ENCODE measurements at places on chromosomes 12 and 14.

- DNase-seq = no peak
Measured at GRCh38 chr12:40499856-40500255, 192.4 kb upstream of the CNTN1 start.

- no peak for DNase-seq
Measured at GRCh38 chr14:89165189-89166181, 251.5 kb downstream of the FOXN3 start.

DNA sequence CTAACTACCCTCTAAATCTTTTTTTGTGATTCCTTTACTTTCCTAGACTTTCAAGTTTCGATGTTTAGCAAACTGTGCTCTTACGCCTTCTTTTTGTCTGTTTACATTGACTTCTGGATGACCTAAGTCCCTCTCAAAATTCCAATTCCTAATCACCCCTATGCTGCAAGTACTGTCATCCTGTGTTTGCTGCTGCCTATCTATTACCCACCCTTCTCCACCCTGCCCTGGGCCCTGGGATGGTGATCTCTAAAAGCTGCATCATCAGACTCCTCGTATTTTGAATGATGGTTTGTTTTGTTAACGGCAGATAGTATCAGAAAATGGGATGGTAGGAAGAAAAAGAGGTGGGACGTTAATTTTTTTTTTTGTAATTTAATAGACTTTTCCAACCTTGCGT lies 272.1 kb downstream of the DIO2 start:
- DNase-seq = no peak

GRCh38 chr14:99606359-99606758 lies 2.4 kb upstream of the CCDC85C start:
- no peak for DNase-seq

DNA sequence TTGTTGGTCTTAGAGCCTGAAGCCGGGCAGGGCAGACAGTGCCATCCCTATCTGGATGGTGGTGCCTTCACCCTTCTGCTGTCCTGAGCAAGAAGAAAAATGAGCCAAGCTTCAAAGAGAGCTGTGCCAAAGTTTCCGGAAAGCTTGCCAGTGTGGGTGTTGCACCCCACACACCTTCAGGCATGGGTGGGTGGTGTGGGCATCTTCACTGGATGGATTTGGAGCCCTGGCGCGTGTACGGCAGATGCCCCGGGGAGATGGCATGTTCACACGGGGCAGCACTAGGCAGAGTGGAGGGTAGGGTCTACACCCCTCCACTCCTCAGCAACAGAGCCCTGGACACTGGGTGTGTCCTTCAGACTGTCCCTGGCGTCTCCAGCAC lies 33.0 kb downstream of the PACS2 start:
- DNase-seq = no peak

GRCh38 chr14:59316151-59316830 lies 127.8 kb downstream of the DAAM1 start:
- DNase-seq = no peak

- no peak for DNase-seq
Measured at GRCh38 chr14:33767586-33768457, 183.1 kb downstream of the EGLN3 start.
